ENCODE measurements at places on chromosomes 3 and 15. TPM values are rescaled to one million over a fixed set of nuclear protein-coding genes. Genes with fewer than 3 reads are reported as not detected.

Gene SLC51B
- not detected for total RNA-seq

Gene TNFAIP8L3
- total RNA-seq = 6.0 TPM

Gene PRTG
- total RNA-seq = 0.69 TPM

Gene THPO
- 0.11 TPM for total RNA-seq

Gene RLBP1
- total RNA-seq = not detected

Gene CHAC1
- 1.3 TPM for total RNA-seq

Gene CTXND1
- 2.1 TPM for total RNA-seq

Gene GOLGA8S
- total RNA-seq = 0.33 TPM

Gene GUCA1C
- 5.8 TPM for total RNA-seq

Gene DPPA2
- not detected for total RNA-seq

Gene CCRL2
- 1.5 TPM for total RNA-seq

Gene DVL3
- total RNA-seq = 63.5 TPM

Gene RBP2
- total RNA-seq = not detected

Gene SH2D7
- not detected for total RNA-seq

Gene LCTL
- not detected for total RNA-seq

Gene CPN2
- 2.4 TPM for total RNA-seq

Gene NR1I2
- not detected for total RNA-seq

Gene ZNF620
- total RNA-seq = 2.3 TPM

Gene TEX55
- not detected for total RNA-seq

Gene ROPN1
- total RNA-seq = not detected

Gene ZNF385D
- 2.3 TPM for total RNA-seq

Gene SLC2A2
- not detected for total RNA-seq

Measured in left ventricle myocardium inferior (tissue), 1 donor.